ENCODE measurements at places on chromosomes 13 and 19.
A peak's percentile ranks its signal among the peaks of the same experiment; 100 is the strongest.

- DNase-seq, result no peak
Observed at GRCh38 chr19:17138937-17139598, 63.5 kb downstream of the MYO9B start.

GRCh38 chr13:83753912-83754624, 128.2 kb downstream of the SLITRK1 start:
- DNase-seq, result no peak

DNA sequence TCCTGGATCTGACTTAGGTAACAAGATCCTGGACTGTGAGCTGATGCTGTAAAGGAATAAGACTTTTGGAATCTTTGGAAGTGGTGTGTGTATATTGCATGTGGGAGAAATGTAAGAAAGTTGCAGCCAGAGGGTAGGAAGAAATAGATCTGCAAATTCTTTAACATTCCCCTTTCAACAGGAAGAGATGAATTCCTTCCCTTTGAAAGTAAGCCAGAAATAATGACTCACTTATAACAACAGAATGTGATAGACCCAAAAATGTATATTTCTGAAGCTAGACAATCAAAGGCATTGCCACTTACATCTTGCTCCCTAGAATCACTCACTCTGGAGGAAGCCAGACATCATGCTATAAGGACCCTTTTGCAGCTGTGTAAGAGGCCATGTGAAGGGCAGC, 9.8 kb upstream of the SIAH3 start:
- no peak for DNase-seq

DNA sequence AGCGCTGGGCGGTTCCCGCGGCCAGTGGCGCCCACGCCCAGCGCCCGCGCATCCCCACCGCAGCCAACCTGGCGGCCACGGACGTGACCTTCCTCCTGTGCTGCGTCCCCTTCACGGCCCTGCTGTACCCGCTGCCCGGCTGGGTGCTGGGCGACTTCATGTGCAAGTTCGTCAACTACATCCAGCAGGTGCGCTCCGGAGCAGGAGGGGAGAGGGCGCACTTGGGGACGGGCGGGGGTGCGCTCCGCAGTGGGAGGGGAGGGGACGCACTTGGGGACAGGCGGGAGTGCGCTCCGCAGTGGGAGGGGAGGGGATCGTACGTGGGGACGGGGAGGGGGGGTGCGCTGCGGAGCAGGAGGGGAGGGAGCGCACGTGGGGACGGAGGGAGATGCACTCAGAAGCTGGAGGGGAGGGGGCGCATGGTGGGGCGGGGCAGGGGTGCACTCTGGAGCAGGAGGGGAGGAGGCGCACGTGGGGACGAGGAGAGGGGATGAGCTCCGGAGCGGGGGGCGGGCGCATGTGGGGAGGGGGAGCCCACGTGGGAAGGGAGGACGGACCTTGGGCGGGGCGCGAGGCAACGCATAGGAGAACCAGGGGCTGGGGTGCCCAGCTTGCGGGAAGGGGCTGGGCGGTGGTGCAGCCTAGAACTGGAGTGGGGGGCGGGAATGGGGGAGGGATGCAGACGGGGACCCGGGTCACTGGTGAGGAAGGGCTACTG, 1.5 kb downstream of the KISS1R start:
- DNase-seq, result no peak

DNA sequence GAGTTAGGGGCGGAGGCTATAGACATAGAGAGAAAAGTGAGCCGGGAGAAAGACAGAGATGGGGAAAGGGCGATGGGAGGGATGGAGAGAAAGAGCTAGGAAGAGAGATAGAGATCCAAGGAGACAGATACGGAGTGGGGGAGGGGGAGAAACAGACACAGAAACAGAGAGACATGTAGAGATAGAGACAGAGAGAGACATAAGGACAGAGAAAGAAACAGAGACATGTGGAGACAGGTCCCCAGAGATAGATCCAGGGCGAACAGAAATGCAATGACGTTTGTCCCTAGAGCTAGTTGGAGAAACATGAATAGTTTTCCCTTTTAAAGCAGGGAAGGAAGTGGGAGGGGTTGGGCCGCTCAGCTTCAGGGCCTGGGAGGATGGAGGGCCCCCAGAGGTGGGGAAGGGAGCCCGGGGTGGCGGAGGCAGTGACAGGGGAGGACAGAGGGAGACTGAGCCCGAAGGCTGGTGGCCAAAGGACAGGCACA, 4.6 kb downstream of the PPP1R14A start:
- DNase-seq, result no peak

DNA sequence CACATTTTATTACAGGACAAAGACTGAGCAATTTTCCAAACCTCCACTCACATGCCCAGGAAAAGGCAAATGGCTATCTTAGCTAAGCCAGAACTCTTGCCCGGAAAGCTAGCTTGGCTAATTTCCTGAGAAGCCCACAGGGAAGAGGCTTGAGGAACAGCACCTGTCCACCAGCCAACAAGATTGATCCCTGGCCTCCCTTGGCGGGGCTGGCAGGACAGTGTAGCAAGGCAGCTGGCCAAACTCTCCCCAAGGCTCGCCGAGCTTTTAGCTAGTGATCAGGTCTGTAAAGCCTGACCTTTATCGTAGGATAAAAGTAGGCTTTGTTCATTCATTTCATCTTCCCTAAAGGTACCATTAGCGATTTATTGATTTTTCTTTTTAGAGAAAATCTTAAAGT, 101.4 kb downstream of the UQCRFS1 start:
- no peak for DNase-seq

GRCh38 chr19:56874530-56874929, 34.0 kb upstream of the PEG3 start:
- no peak for DNase-seq

GRCh38 chr13:54034047-54034446, 1005.4 kb downstream of the OLFM4 start:
- DNase-seq, result no peak

DNA sequence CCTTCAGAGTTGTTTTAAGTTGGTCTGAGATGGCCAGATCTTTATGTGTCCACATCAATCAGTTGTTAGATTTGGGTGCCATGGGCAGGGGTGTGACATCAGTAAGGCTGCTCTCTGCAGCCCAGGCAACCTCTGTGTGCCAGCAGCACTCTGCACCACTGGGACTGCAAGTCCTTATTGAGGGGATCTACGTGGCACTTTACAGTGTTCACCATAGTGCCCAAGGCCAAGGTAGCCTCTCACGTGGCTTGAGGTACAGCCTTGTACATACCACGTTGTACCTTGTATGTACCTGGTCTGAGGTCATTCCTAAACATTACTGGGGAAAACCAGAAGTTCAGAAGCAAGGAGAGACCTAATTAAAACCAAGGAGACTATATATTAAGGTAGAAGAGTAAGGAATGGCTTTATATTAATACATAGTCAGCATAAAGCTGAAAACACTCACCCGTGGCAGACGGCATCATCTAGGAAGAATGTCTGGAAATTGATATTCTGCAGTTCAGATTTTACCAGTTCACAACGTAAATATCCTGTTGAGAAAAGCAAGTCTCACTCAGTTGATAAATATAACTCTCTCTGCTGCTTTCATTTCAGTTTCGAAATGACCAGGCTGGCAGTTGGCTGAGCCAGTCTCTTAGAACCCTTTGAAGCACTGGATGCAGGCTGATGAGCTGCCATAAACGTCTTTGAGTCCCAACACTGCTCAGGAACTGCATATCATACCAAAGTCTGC, 128.8 kb downstream of the ZDHHC20 start:
- DNase-seq, result no peak

DNA sequence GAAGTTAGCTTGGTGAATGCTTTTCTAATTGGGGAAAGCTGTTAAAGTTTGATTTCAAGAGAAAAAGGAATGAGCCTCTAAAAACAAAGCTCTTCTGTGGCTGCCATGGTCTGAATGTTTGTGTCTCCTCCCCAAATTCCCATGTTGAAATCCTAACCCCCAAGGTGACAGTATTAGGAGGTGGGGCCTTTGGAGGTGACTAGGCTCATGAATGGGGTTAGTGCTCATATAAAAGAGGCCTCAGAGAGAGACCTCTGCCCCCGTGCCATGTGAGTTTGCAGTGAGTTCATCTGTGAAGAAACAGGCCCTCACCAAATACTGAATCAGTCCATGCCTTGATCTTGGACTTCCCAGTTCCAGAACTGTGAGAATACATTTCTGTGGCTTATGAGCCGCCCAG, 56.5 kb downstream of the ARHGEF7 start:
- DNase-seq, result no peak

GRCh38 chr19:16949496-16950023, 60.8 kb downstream of the F2RL3 start:
- DNase-seq, result no peak

DNA sequence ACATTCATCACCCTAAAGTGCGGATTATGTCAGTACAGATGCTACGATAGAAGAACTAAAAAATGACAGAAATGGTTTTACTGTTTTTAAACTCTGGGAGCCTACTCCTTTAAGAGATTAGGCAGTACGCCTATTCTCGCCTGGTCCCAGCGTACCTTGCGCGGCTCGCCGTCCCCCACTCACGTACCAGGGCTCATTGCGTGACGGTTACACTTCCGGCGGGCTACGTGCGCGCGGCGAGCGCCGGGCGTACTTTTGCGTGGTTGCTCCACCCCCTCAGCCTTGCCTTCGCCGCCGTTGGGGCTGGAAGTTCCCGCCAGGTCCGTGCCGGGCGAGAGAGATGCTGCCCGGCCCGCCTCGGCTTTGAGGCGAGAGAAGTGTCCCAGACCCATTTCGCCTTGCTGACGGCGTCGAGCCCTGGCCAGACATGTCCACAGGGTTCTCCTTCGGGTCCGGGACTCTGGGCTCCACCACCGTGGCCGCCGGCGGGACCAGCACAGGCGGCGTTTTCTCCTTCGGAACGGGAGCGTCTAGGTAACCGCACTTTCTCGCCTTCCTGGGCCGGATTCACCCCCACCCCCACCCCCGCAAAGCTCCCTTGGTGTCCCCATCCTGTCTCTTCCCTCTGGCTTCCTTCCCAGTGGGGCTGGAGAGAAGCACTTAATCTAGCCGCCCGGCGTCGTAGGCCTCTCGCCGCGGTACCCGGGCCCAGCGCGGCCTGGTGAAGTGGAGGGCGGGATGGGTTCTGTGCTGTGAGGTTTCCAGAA, at the start of gene NUP58:
Gene NUP58, plus strand, starts transcription at position 279 of the 767 bp plus-strand sequence. Its CDS starts 149 bp downstream, at position 428.
- DNase-seq, result no peak

DNA sequence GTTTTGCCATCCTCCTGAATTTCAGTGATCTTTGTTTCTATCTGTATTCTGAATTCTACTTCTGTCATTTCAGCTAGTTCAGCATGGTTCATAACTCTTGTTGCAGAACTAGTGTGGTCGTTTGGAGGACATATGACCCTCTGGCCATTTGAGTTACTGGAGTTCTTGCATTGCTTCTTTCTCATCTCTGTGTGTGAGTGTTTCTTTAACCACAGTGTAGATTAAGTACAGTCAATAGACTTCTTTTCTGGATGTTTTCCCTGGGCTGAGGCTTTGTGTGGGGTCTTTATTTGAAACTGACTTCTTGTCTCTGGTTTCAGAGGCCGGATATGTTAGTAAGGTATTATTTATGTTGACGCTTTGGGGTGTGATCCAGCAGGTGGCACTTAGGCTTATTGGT, 14.7 kb downstream of the IGFL2 start:
- no peak for DNase-seq

DNA sequence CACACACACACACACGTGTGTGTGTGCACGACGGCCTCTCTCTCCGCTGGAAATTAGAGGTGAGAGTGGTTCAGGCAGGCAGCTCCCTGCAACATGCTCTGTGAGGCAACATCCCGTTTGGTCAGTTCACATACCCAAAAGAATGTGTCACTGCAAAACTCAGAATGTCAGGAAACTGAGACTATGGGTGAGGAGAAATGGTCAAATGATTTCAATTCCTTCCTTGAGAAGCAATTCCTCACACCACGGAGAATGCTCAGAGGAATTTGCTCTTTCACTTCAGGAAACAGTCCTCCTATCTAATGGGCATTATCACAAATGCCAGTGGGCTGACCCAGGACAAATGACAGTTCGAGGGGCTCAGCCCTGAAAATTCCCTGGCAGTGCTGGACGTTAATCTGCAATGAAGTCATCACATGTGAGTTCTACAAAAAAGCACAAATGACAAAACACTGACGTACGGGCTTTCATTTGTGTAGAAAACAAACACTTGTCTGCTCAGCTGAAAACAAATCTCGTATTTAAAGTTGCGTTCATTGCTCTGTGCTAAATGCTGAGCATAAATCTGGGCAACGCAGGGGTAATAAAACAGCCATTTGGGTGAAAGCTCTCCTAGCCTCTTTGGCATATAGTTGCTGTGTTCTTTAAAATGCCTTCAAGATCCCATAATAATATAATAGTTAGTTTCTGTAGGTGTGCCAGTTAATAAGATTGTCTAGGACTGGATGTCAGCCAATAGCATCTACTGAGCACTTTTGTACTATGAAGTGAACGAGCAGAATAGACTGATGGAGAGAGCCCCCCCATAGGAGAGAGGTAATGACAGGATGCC, 18.6 kb upstream of the LATS2 start:
- peak; percentile 89 for DNase-seq

DNA sequence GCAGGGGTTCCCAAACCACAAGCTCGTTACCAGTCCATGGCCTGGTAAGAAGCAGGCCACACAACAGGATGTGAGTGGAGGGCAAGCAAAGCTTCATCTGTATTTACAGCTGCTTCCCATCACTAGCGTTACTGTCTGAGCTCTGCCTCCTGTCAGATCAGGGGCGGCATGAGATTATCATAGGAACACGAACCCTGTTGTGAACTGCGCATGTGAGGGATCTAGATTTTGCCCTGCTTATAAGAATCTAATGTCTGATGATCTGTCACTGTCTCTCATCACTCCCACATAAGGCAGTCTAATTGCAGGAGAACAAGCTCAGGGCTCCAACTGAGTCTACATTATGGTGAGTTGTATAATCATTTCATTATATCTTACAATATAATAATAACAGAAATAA, 677.4 kb upstream of the SLITRK6 start:
- DNase-seq, result no peak

- no peak for DNase-seq
Observed at GRCh38 chr13:31765138-31765785, 25.9 kb downstream of the RXFP2 start.

All from epithelial cell of proximal tubule (primary cell).